ENCODE measurements at places on chromosomes 5 and 9.

- no peak for DNase-seq
Observed at GRCh38 chr5:126516852-126517251, 78.2 kb downstream of the ALDH7A1 start.

- DNase-seq, result no peak
Observed at GRCh38 chr9:106891286-106891685, 28.3 kb downstream of the ZNF462 start.

DNA sequence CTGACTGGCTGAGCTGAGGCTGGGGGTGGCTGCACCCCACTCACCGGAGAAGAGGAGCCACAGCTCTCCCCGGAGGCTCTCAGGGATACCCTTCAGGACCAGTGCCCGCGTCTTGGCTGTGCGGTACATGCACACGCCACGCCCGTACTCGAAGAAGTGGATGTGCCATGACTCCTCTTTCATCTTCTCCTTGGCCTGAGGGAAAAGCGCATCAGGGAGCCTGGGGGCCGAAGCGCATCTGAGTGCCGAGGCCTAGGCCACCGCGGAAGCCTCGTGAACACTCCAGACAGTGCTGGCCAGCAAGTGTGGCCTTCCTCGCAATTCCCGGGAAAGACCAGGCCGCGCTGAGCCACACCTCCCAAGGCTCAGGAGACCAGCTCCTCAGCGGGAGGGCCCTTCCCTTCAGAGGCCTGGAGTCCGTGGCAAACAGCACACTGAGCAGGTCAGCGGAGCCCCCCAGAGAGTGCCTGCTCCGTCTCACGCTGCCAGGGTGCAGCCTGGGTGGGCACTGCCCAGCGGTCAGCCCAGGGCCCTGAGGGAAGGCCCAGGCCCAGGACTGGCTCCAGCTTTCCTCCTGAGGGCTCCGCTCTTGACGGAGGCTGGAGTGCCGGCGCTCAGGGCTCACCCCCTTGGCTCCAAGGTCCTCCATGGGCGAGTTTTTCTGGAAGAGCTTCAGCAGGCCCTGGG is 20.5 kb upstream of the MRNIP start:
- no peak for DNase-seq

DNA sequence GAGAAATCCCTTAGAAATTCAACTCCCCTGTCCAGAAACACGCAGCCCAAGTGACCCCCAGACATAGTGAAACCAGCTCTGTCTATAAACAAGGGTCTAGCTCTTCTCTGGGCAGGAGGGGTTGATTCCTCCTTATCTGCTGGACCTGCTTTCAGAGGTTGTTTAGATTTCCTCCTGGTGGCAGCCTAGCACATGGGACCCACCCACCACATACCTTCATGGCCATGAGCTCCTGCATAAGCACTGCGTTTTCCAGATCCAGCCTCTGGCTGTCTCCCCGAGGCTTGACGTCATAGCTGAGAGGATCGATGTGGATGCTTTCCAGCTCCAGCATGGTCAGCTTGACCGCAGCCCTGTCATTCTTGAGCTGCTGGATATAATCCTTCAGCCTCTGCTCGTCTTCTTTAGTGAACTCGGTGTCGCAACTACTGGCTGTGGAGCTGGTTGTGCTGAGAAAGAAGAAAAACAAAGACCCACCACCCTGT is 77.0 kb downstream of the DCP2 start:
- no peak for DNase-seq

DNA sequence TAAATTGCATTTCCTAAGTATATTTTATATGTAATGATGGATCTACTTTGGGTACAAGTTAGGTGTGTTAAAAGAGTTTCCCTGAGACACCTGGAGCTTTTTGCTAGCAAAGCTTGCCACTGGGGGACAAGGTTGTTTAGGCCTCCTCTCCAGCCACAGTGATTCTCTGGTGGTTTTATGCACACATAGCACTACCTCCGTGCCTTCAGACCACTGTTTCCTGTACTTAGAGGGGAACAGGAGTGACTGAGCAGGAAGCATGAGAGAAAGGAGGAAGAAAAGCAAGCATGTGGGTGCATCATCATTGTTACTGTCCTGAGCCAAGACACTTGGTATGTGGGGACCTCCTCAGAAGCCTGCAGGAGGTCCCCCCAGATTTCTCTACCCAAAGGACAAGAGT is 272.1 kb downstream of the RASEF start:
- no peak for DNase-seq

GRCh38 chr9:27426511-27427271 is 97.4 kb upstream of the IFNK start:
- no peak for DNase-seq

DNA sequence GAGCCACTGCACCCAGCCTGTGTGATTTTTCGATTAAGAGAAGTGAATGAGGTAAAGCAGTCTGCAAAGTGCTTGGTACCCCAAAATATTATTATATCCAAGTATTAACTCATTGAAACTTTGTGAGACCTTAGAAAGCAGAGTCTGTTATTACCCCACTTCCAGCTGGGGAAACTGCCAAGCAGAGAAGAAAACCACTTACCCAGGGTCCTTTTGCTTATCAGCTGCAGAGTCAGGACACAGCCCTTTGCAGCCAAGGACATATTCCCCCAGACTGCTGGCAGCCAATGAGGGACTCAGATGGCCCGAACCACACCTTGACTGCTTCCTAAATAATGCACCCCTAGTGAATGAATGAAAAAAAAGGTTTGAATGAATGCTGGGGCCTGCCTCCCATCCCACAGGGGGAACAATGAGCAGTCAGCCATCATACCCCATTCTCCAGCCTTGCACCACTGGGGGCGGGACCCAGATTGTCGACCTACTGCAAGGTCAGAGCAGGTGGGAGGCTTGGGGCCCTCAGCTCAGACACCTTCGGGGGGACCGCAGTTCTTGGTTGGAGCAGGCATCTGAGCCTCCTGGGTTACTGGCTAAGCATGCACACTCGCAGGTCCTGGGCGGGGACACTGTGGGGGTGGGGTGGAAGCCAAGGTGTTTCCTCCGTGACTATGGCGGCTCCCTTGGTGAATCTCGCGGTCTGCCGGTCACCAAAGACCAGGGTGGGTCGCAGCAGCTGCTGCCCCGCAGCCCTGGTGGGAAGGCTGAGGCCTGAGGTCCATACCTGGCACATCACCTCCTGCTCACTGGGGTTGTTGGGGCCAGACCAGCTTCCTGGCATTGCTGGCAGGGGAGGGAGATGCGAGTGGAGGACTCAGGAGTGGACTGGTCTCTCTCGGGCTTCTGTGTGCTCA is 29.7 kb downstream of the PRRT1B start:
- DNase-seq, result no peak

- no peak for DNase-seq
Observed at GRCh38 chr9:30630459-30630858, 1754.0 kb upstream of the ACO1 start.

DNA sequence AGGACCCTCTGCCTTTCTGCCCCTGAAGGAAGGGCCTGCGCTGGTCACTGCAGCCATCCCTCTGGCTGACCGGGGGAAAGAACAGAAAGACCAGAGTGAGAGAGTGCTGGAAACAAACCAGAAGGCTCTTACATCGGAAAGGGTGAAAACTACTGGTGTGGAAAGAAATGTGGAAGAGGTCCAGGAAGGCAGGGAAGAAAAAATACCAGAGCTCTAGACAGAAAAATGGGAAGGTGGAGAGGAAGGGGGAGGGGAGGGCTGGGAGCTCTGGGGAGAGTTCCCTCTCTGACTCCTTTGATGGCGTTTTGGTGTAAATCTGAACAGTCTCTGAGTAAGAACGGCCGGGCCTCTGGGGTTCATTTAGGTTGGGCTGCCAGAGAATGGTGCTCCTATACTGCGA is 47.7 kb downstream of the COL23A1 start:
- DNase-seq, result no peak

- no peak for DNase-seq
Observed at GRCh38 chr5:128101676-128102075, 18.1 kb downstream of the SLC12A2 start.

DNA sequence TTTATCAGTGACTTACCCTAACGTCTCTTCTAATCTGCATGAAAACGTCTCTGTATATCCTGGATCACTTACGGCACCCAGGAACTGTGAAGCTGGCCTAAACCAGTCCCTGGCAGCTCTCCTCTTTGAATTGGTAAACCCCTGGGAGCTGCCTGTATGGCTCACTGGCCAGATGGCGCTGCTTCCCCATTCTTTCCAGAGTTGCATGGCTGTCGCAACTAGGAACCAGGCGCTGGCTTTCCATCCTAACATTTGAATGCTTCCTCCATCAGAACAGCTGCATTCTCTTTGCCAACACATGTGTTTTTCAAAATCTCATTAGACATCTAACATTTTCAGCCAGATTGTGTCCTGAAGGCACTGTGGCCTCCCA is 8.0 kb upstream of the PCA3 start:
- peak; percentile 27 for DNase-seq

GRCh38 chr5:142542906-142543305 is 143.0 kb downstream of the FGF1 start:
- DNase-seq, result no peak

GRCh38 chr9:21081999-21082398 is 4.3 kb upstream of the IFNB1 start:
- no peak for DNase-seq

GRCh38 chr9:130942084-130942483 is 3.0 kb upstream of the FIBCD1 start:
- no peak for DNase-seq

DNA sequence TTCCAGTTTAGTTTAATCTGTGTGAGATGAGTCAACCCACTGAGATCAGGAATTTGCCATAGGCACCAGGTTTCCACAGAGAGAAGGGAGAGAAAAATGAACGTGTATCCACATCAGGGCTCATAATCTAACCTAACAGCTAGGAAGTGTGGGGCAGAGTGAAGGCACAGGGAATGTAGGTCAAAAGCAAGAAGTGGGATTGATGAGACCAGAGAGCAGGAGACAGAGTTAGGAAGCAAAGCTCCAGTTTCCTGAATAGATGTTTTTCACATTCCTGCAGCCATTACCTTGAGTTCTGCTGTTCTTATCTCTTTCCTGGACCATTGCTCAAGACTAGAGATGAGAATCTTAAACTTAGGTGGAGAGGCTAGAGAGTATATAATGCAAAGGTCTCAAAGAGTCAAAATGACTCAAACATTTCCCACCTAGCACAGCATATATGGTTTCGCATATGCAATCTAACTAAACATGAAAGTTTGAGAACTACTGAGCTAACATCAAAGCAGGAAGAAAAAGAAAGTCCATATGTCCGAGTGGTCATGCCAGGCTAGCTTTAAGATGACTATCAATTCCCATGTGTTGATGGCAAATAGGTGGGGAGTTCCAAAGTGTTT is 41.1 kb upstream of the GNAQ start:
- DNase-seq, result no peak

DNA sequence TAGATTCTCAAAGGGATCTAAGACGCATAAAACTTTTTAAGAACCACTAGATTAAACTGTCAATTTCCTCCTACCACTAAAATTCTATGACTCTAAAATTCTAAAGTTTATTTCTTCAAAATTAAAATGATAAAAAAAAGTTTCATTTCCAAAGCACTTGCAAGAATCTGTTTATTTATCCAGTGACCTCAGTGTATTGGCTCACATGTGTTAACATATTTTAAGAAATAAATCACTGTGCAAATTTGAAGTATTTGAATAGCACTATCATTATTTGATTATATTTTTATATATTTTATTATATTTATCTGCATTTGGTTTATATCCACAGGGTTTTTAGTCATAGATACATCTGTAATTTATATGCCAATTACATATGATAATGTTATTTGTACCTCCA is 62.2 kb upstream of the SLC12A2 start:
- no peak for DNase-seq

- DNase-seq, result no peak
Observed at GRCh38 chr5:157570531-157571200, 4.9 kb downstream of the ADAM19 start.

DNA sequence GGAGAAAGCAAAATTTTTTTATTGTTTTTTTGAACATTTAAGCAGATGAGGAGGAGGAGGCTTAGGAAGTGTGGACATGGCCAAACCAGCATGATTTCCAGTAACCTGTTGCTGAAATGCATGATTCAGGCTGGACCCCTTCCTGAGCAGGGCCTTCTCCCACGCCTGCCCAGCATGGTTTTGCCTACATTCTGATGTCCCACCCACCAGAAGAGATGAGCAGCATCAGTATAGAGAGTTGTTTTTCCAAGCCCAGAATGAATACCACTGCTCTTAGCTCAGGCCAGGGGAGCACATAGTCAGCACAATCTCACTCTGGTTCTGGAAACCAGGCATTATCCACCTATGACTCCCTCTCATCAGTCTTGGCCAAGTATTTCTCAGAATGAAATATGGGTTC is 90.1 kb downstream of the PAPPA start:
- DNase-seq, result no peak

DNA sequence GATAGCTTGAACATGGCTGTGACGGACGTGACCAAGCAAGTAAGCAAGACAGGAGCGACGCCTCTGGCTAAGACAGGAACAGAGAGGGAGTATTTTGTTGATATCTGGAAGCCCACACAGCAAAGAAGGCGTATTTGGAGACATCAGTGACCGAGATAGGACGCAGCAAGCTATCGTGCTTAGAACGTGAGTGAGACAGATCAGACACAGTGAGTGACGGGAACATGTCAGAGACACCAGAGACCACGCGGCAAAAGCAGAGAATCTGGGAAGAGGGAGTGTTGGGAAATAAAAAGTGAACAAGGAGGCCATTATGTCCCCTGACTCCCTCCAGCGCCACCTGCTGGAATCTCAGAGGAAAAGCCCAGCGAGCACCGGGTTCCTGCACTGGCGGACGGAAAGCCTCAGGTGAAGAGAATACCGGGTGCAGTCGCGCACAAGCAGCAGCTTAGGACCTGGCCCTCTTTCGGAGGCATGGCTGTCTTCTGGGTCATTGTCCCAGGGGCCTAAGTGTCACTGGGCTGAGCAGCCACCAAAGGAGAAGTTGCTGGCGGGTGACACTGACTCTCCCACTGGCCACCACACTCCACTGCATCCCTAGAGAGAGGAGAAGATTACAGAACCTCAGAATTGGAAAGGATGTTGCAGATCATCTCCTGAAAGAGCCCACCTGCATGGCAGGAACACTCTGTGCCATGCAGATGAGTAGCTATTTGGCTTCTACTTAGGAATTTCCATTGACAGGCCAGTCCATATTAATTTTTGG is 99.1 kb downstream of the FBXO38 start:
- no peak for DNase-seq

DNA sequence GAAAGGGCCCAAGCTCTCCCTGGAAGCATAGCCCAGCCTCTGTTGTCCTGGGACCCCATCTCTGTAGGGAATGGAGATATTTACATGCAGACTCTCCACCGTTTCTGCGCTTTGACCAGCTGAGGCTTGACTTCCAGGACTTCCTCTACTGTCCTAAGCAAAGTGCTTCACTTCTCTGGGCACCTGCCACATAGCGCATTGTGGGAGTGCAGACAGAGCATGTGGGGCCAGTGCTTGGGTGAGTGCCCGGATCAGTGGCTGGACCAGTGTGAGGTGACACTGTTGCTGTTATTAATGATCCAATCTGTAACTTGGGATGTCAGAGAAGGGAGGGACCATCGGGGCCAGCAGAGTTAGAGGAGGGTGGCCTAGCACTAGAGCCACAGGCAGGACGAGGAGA is 10.5 kb downstream of the CXCL14 start:
- DNase-seq, result peak; percentile 11

DNA sequence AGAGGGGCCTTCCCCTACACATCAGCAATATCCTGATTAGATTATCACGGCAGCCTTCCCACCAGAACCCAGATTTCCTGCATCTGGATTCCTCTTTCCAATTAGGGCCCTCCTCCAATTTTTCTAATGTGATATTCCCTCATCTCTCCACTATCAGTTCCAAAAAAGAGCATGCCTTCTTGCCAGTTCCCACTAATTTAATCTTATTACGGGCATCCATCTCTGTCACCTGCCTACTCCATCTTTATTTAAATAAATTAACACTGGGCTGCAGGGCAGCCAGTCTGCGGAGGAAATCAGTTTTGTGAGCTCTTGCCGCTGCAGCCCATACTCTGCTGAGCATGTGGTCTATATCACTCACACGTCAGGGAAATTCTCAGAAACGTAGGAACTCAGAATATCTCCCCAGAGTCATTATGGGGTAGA is 16.6 kb upstream of the FBP2 start:
- DNase-seq, result no peak
